RWPE2 (cell line): ENCODE measurements at places on chromosomes 4 and X.

GRCh38 chr4:26454961-26455360, 35.3 kb downstream of the CCKAR start:
- DNase-seq = no peak

GRCh38 chr4:86876894-86877685, 15.1 kb downstream of the C4orf36 start:
- DNase-seq = no peak

GRCh38 chrX:16212024-16212423, 44.7 kb downstream of the MAGEB17 start:
- DNase-seq = no peak

GRCh38 chrX:70500826-70501225, 56.2 kb downstream of the DLG3 start:
- DNase-seq = no peak

- no peak for DNase-seq
These were observed 567.8 kb downstream of the TRIML1 start for GRCh38 chr4:188707036-188707435.

DNA sequence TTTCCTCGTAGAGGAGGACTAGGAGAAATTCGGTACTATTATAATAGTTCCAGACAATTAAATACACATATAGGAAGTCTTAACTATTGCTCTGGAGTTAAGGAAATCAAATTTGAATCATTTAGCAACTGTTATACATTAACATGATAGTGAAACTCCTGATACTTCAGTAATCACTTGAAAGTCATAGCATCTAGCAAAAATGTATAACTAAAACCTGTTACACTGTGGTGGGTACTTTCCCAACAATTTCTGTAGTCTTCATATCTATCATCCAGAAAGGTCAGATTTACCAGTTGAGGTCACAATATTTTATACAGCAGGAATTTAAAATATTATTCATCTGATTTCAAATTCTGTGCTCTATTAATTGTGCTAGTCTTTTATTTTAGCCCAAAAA, 669.6 kb upstream of the PCDH10 start:
- DNase-seq = no peak

DNA sequence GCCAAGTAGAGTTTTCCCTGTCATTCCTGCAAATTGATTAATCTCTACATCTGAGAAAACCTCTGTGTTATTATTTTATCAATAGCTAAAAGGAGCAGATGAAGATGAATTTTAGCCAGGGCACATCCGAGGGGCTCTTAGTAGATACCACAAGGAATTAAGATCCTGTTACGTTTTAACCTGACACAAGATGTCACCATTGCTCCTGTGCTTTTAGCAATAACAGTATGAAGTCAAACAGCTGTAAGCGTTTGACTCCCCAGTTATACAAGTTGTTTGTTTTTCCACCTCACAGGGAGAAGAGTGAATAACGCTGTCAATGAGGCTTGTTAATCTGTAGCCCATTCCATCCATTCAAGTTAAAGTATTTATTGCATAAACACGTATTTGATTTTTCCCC, 76.0 kb upstream of the AP1S2 start:
- DNase-seq = no peak

DNA sequence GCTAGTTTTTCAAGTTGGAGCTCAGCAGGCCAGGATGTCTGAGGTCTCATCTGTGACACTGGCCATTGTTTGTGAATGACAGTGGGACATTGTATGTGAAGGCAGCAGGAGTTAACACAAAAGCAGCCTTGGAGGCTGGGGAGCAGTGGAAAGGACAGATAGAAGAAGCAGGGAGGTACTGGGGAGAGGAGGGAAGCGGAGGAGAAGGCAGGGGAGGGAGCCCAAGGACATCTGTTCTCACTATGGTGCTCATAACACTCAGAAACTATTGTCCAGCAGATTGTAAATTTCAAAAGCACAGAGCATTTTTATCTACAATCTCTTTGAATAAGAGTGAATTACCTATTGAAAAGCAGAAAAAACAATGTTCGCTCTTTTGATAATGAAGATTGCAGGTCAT, 253.6 kb upstream of the DIPK2B start:
- no peak for DNase-seq

DNA sequence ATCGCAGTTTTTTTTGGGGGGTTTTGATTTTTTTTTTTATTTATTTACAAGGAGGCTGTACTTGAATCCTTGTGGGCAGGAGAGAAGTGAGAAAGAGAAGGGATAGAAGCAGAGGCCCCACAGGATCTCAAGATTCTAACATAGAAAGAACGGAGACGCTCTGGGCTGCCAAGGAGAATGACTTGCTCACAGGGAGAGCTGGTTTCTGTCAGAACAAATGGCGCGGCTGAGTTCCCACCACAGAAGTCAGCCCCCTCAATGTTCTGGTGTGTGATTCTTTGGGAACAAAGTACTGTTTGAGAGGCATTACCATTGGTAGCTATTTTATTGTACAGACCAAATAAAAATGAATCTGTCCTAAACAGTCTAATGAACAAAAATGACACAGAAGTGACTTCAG, 80.6 kb downstream of the ATXN3L start:
- DNase-seq = no peak

DNA sequence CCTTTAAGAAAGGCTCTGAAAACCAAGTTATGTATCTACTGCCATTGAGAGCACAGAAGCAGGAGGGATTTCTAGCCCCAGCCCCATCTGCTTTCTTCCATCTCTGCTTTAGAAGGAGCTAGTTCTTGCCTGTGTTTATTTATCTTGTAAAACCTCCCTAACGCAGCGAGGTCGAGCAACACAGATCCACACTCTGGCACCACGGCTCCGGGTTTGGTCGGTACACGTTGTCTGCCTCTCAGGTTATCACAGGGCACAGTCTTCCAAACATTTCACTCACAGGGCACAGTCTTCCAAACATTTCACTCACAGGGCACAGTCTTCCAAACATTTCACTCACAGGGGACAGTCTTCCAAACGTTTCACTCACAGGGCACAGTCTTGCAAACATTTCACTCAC, 69.7 kb upstream of the TLR3 start:
- no peak for DNase-seq

DNA sequence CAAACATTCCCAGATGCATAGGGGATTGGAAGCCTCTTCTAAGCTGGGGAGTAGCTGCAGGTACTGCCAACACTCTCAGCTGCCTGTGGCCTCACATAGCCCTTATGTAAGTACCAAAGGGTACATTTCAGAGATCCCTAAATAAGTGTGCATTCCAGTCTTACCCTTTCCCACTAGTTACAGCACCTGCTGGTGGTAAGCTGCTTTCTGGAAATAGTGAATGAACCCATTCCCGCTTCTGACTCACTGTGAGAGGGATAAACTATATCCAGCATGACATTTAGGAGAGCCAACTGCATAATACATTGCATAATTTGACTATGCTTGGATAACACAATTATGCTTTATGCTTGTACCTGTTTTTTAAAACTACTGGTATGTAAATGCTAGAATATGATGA, 149.0 kb downstream of the FAM13A start:
- DNase-seq = no peak

GRCh38 chrX:96002431-96002830, 682.2 kb upstream of the DIAPH2 start:
- no peak for DNase-seq

GRCh38 chrX:125205918-125206665, 113.6 kb upstream of the TEX13C start:
- DNase-seq = no peak
